ENCODE measurements at places on chromosomes 16 and 17.

- DNase-seq: no peak
These were observed 30.9 kb upstream of the ABCA3 start for GRCh38 chr16:2371421-2371820.

DNA sequence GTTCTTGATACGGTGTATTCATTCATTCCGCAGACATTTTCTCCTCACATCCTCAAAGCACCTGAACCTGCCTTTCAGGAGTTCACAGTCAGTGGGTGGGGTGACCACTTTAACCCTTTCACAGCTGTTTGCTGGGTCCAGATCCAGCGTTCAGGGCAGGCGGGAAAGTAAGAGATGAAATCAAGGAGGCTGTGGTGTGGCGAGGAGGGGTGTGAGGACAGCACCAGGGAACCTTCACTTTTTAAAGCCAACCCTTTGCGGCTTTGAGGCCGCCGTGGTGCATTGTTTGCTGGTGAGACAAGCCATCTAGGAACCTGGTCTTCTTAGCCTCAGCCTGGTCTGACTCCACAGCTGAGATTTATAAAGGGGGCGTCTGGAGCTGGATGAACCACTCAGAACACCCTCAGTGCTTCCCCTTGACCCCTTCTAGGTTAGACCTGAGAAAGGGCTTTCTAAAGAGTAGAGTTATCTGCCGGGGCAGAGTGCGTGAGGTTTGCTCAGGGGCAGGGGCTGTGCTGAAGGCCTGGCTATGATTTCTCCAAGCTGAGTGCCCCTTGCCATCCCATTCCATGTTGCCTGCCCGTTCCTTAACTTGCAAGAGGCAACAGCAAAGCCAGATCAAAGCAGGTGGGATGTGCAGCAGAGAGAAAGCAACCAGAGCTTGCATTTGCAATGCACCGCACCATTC lies 933 bp downstream of the CCR7 start:
- DNase-seq: no peak

- no peak for DNase-seq
These were observed 47.8 kb upstream of the FOXF1 start for GRCh38 chr16:86462334-86463084.

GRCh38 chr16:1385232-1385631 lies 29.3 kb downstream of the UNKL start:
- DNase-seq: no peak

- no peak for DNase-seq
These were observed 7.3 kb downstream of the VAT1 start for GRCh38 chr17:43014649-43015542.

DNA sequence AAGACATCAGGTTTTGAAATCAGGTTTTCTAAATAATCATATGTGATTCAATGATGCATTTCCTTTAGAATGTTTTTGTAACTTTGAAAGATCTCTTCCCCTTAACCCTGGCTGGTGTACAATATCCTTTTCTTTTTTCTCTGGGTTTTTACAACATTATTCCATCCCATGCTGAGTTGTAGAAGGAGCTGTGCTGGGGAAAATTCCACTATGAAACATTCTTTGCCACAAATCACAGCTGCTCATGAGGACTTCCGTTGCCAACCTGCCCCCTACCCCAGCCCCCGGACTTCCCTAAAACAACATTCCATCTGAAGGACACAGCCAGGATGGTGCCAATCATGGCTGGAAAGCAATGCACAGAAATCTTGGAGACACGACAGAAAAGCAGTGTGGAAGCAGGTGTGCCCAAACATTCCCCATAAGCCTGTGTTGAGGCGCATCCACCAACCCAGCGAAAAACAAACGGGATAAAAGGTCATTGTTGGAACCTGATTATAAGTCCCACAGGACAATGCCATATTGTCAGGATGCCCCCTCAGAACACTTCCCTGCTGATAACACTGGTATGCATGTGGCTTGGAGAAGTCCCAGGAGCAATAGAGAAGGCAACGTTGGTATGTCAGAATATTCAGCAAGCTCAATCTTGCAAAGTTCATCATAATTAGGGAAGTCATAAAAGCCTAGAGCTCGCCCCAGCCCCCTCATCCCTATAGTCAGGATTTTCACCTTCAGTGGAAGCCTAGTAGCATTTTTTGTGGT lies 475.0 kb downstream of the HS3ST3B1 start:
- DNase-seq: no peak

DNA sequence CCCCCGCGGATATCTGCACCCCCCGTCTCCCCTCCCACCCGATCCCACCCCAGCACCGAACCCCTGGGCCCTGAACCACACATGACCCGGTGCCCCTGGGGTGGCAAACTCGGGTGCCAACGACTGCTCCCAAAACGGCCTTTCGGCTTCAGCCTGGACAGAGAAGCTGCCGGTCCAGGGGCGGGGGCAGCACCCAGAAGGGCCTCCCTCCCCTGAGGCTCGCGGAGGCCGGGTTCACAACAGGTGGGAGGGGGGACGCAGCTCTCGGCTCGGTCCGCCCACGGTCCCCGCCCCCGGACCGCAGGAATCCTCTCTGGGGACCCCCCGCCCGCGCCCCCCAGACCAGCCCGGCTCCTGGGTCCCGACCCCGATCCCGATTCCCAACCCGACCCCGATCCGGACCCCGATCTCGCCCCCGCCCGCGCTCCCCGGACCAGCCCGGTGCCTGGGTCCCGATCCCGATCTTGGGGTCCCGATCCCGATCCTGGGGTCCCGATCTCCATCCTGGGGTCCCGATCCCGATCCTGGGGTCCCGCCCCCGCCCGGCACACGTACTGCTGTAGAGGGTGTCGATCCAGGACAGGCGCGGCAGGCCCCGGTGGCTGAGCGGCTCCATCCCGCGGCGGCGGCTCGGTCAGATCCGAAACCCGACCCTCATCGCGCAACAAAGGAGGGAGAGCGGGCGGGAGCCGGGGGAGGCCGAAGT lies 516 bp downstream of the ABR start:
- no peak for DNase-seq

- DNase-seq: no peak
These were observed 1.3 kb downstream of the CACNG4 start for GRCh38 chr17:66965801-66966262.

DNA sequence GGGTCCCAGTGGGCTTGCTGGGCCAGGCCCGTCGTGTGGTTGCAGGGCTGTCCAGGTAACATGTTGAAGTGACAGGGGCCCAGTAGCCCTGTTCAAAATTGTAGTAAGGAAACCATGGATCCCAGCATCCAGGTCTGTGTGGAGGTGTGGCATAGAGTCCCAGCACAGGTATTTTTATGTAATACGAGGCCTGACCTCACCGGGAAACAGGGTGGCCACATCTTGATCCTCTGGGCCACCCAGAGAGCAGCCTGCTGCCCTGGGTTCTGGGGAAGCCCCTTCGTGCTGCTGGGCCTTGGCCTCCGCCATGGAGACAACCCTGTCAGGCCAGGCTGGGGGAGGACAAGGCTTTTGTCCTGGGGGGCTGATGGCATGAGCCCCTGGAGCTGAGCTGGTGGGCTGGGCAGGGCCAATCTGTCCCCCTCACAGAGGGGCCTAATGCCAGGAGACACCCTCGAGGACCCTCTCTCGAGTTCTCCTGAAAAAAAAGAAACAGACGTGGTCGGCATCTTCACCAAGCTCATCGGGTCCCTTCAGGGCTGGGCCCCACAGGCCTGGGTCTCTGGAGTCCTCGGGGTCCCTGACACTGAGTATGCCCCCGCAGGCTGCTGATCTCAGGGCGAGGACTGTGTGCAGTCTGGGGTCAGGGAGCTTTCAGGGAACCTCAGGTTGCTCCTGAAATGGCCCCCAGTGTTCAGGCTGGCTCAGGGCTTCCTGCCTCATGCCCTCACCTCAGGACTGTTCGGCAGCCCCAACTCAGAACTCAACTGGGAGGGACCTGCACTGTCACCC lies 47.8 kb downstream of the TNFRSF13B start:
- DNase-seq: no peak

DNA sequence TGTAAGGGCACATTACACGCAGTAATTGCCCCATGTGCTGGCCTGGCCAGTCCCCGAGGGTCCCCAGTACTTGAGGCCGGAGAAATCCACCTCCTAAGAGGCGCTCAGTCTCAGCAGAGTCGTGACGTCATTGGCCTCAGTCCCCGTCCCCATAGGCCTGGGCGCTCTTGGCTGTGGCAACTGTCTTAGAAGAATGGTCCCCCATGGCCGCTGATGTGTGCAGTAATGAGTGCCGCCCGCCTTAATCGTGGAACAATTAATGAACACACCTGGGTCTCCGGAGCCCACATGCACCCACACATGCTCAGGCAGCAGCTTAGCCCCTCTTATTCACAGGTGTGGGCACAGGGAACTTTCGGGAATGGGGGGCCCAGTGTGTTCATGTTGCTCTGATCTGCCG lies 86.5 kb upstream of the PLCG2 start:
- DNase-seq: no peak

- no peak for DNase-seq
These were observed 566.4 kb upstream of the CDH11 start for GRCh38 chr16:65688301-65688700.
